ENCODE measurements at places on chromosomes 5 and 9. TPM values are rescaled to one million over a fixed set of nuclear protein-coding genes. Genes with fewer than 3 reads are reported as not detected.

The ASPN gene
- 2.3 TPM for polyA plus RNA-seq

The CD14 gene
- polyA plus RNA-seq: 11.8 TPM

The NUTM2G gene
- not detected for polyA plus RNA-seq

The SCGB3A2 gene
- not detected for polyA plus RNA-seq

The HRH2 gene
- polyA plus RNA-seq: 0.42 TPM

The ARHGAP26 gene
- 3.0 TPM for polyA plus RNA-seq

The POLR1E gene
- polyA plus RNA-seq: 11.9 TPM

The IFNK gene
- polyA plus RNA-seq: not detected

The ADAMTS13 gene
- polyA plus RNA-seq: 13.6 TPM

The ASTN2 gene
- 2.6 TPM for polyA plus RNA-seq

The FOXB2 gene
- polyA plus RNA-seq: not detected

The CORO2A gene
- 0.56 TPM for polyA plus RNA-seq

The MARCOL gene
- polyA plus RNA-seq: not detected

The SLC36A2 gene
- polyA plus RNA-seq: not detected

The ERMP1 gene
- 6.5 TPM for polyA plus RNA-seq

The TMEM171 gene
- polyA plus RNA-seq: 0.16 TPM

The TEK gene
- polyA plus RNA-seq: 3.4 TPM

The FAM221B gene
- not detected for polyA plus RNA-seq

The WNT8A gene
- polyA plus RNA-seq: not detected

The CAPSL gene
- polyA plus RNA-seq: 1.7 TPM

The ORM2 gene
- polyA plus RNA-seq: 0.34 TPM

The RALGPS1 gene
- 7.0 TPM for polyA plus RNA-seq

The SLC1A3 gene
- 1.6 TPM for polyA plus RNA-seq

The LMX1B gene
- polyA plus RNA-seq: 0.05 TPM

The IL7R gene
- polyA plus RNA-seq: 0.52 TPM

The LHFPL2 gene
- 4.0 TPM for polyA plus RNA-seq

The ACER2 gene
- 0.84 TPM for polyA plus RNA-seq

The IFNA2 gene
- not detected for polyA plus RNA-seq

The PCDHB3 gene
- 1.4 TPM for polyA plus RNA-seq

The HAPLN1 gene
- not detected for polyA plus RNA-seq

The RNF208 gene
- polyA plus RNA-seq: 20.7 TPM

The OTULINL gene
- polyA plus RNA-seq: 4.6 TPM

The POLR3G gene
- 0.53 TPM for polyA plus RNA-seq

All from pancreas (tissue), 10 donors.